Suppressor macrophage treated with lipopolysaccharide for 4 hours (primary cell): ENCODE measurements at places on chromosomes 5 and 9.

GRCh38 chr5:36728697-36729543, 122.5 kb downstream of the SLC1A3 start:
- peak; percentile 84 for DNase-seq

- no peak for DNase-seq
Measured at GRCh38 chr5:157356576-157356975, 90.7 kb downstream of the CYFIP2 start.

DNA sequence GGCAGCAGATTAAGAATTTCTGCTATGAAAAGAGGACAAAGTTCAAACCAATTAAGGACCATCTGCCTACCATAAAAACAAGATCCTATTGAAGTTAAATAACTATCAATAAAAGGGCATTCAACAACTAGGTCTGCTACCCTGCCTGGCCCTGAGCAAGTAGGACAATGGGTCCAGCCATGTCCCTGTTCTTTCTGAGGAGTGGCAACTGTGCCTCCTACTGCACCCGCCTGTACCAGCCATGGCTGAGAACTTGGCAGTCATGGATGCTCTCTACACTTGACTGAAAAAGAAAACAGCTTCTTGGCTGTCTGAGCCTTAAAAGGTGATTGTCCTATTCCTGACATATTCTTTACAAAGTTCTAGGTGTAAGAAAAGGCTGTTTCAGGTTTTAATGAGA, 652.4 kb downstream of the PDE4D start:
- DNase-seq, result no peak

DNA sequence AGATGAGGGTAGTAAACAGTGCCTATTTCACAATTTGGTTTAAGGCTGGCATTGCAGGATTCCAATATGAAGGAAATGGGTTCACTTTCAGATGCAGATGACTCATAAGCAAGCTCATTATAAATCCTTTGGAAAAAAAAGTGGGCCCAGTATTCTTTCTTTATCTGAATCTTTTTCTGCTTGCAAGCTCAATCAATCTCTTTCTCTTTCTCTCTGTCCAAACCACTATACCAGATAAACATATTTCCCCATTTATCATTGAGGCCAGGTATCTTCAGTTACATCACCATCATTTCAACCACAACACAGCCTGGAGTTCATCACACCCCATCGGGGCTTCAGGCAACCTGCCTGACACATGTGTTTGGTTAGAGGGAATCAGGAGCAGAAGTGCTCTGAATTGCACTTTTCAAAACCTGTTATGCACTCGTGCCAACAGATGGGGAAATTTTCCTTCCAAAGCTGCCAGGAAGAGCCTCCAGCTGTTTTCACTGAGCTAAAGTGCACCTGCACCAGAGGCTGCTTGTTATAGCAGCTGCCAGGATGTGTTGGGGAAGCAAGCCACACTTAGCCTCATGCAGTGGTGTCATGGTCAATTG, 30.0 kb upstream of the MAMDC2 start:
- no peak for DNase-seq

DNA sequence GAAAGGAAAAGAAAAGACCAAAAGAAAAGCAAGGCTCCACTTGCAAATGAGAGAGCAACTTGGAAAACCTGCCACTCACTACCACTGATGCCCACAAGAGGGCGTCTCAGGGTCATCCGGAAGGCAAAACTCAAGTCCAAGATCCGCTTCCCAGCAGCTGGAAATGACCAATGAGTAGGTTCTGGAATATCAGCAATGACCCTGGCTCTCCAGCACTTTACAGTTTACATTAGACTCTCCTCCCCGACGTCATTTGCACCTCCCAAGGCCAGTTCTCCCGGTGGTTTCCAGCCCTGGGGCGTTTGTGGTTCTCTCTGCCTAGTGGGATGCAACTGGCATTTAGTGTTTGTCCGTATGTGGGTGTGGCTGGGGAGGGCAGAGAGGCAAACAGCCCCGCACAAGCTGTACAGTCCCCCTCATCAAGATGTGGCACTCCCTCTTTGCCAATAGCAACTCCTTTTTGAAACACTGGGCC, 193.8 kb upstream of the ZNF618 start:
- peak; percentile 69 for DNase-seq

GRCh38 chr9:98970532-98971041, 26.9 kb downstream of the COL15A1 start:
- no peak for DNase-seq

- DNase-seq, result no peak
Measured at GRCh38 chr5:81533629-81534405, 139.9 kb upstream of the ACOT12 start.

- no peak for DNase-seq
Measured at GRCh38 chr9:124220946-124221451, 36.8 kb upstream of the NEK6 start.

DNA sequence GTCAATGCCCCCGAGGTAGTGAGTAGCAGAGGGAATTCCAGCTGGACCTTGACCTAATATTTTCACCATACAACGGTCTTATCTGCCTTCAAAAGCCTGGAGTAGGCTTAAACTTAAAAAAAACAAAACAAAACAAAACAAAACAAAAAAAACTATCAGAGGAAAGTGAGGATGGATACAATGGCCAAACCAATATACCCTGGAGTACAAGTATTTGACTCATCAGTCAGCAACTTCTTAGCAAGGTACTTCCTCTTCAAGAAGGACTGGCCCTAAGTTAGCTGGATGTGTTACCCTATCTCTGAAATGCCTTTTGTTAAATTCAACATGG, 160.6 kb upstream of the GNA14 start:
- peak; percentile 22 for DNase-seq

- no peak for DNase-seq
Measured at GRCh38 chr9:105632807-105633206, 29.4 kb upstream of the TAL2 start.

GRCh38 chr5:9544056-9544455, 1.8 kb downstream of the SEMA5A start:
- no peak for DNase-seq

DNA sequence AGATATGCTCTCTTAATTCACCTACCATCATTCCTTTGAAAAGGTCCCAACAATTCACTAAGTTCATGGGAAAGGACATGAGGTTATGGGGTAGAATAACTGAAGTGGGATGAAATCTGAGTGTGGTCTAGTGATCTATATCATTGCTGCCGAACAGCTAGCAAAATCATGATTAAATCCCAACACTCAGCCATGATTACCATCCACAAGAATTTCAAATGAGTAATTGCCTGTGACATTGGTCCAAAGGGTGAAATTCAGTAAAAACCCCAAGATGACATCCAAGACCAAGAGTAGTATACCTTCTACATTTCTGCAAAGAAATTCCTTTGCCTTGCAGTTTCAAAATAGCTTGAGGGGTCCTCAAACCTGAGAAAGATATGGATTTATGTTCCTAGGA, 225.6 kb downstream of the SPOCK1 start:
- DNase-seq, result no peak

DNA sequence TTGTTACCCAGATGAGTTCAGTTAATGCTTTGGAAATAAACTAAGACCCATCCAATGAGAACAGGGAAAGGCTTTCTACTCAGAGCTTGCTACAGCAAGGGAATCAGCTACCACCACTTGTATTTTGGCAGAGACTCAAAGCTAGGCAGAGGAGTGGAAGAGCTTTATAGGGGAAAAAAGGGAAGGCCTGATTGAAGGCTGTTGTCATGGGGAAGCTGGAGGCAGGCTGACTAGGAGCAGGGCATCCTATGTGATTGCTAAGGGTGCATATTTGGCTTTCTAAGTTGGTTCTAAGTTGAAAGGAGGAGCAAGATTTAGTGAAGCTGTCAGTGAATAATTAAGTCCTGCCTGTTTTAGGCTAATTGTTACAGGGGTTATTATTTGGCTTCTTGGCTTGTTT, 115.5 kb downstream of the PTTG1 start:
- no peak for DNase-seq

DNA sequence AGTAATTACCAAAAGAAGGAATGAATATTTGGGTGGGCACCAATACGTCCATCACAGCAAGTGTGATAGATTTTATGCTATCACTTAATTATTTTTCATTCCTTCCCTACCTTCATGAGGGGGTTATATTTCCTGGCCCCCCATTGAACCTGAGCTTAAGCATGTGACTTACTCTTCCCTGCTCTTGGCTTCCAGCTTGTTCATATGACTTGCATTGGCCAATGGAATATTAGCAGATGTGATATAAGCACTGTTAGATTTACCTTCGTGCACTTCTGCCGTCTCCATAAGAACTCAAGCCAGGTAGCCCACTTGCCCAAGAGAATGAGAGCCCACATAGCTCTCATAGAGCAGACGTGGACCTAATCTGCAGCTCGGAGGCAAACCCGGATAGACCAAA, 99.1 kb upstream of the SMARCA2 start:
- no peak for DNase-seq

DNA sequence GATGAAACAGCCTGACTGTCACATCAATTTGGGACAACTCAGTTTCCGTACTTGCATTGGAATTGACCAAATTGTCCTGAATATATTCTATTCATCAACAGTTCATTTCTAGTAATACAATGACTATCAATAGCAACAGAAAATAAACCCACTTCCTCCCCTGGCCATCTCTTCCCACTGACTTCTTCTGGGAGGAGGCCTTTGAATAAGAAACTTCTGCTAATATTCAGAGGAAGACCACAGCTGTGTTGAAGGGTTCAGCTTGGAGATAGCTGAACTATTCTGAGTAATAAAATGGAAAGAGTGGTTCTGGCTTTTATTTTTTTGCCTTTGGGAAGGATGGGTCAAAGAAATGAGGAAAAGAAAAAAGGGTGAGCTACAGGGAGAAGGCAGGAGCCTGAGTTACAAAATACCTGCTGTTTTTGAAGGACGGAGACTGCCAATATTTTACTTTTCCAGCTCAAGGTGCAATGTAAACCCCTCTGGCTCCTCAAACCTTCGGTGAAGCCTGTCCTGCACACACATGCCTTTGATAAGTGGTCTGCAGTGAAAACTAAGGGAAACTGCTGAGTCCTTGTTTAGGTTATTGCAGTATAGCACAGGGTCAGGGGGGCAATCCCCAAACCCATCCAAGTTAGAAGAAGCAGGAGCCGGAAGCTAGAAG, 29.9 kb downstream of the FYB1 start:
- DNase-seq, result peak; percentile 57

DNA sequence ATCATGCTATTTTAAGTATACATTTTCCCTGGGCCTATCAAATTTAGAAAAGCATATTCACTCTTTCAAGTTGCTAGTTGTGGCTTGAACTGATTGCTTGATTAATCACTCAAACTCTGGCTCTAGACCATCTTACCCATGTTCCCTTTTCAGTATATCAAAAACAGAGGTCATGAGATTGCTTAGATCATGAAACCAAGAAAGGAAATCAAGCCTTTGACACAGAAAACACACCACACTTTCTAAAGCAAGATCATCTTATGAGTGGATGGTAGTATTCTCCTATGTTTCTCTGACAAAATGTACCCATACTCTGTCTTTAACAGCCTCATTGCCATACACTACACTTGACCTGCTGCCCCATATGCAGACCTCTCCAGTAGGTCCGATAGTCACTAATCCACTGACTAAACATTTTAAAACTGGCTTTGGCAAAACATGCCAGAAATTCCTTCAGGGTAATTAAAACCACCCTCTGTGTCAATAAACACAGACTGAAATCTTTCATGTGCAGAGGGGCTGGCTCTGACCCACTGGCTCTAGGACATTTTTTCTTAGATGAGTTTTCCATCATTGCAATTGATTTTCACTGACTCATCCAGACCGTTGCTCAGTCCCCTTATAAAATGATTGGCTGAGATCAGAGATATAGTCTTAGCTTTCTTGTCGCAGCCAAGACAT, 18.2 kb downstream of the PPP2R2B start:
- no peak for DNase-seq

- no peak for DNase-seq
Measured at GRCh38 chr5:147956064-147956841, 49.9 kb upstream of the C5orf46 start.

- no peak for DNase-seq
Measured at GRCh38 chr5:75736273-75736672, 19.0 kb upstream of the POC5 start.

GRCh38 chr5:44536650-44537260, 147.5 kb upstream of the FGF10 start:
- DNase-seq, result peak; percentile 24

DNA sequence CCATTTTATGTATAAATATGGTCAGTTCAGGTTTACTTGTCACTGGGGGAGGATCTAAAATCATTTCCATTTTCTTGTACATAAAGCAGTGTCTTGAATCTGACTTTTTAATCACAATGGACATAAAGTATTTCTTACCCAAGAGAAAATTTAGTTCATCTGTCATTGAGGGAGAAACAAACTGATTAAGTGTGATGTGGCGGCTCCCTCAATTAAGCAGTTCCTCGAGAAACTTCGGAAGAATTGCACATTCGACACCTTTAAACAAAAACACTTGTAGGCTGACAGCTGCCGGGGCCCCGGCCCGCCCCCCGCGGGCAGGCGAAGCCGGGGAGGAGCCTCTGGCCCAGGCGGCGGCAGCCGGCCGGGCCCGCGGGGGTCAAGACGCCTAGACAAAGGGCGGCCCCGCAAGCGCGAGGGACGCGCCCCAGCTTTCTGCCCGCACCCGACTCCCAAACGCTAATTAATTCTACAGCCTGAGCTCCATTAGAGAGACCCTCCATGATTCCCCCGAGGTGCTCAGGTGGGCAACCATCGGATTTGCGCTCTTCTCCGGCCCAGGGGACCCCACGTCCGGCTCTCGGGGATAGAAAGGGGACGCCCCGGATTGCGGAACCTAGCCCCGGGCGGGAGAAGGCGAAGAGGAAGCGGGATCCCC, 750 bp downstream of the TRIM36 start:
- DNase-seq, result peak; percentile 86

- no peak for DNase-seq
Measured at GRCh38 chr5:117103703-117104102, 529.1 kb upstream of the SEMA6A start.

- DNase-seq, result no peak
Measured at GRCh38 chr5:28862860-28863196, 1824.4 kb upstream of the CDH9 start.

GRCh38 chr9:34378376-34379060, 1.8 kb upstream of the MYORG start:
- no peak for DNase-seq

DNA sequence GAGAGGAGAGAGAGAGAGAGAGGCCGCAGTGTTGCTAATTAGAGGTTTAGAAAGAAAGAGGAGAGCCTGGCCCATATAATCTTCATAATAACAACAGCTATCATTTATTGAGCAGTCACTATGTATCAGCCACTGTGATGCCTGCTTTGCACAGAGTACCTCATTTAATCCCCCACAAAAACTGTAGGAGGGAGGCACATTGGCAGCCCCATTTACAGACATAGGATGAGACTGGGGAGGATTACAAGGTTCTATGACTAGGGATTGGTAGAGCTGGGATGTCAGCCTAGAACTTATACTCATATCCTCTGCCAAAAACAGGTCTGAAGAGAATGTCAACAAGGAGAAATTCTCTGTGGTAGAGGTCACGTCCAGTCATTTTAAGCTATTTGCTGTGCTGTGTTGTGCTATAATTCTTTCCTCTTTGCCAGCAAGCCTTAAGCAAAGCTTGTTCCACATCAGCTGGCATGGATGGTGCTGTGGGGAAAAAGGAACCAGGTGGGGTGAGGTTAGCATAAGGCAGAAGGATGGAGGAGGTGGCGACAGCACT, 6.7 kb upstream of the GCNT4 start:
- DNase-seq, result no peak
